ENCODE measurements at places on chromosomes 6 and 20. TPM values are rescaled to one million over a fixed set of nuclear protein-coding genes. Genes with fewer than 3 reads are reported as not detected.
A peak's percentile ranks its signal among the peaks of the same experiment; 100 is the strongest.

DNA sequence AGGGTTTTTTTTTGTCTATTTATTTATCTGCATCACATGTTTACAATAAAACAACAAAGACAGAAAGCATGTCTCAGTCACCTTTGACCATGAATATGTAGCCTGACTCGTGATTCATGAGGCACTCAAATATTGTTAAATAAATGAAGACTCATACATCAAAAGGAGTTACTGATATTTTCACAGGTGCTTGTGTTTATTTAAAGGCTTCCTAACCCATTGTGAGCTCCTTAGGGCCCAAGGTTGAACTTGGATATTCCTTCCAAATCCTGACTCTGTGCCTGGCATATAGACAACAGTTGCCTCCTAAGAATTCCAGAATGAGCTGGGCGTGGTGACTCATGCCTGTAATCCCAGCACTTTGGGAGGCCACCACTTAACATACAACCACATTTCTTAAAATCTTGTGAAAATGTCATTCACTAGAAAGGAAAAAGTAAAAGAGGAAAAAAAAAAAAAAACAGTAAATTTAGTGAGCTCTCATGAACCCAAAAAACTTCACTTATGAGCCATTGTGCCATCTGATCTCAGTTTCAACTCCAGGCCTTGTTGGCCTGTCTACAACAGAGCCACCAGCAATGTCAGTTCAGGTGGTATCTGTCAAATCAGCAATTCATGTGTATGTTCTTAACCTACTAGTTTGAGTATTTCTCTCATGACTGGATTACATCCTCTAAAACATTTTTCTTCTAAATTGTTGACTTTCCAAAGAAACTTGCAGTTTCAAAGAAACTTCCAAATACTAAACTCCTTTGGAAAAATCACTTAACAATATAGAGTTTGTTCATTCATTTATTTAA lies 162.7 kb upstream of the MARCKS start:
- DNase-seq, result no peak

GRCh38 chr6:34102099-34102656 lies 43.7 kb downstream of the GRM4 start:
- DNase-seq, result no peak

RUNX2 gene
- 4.5 TPM for total RNA-seq

CLPSL1 gene
- not detected for total RNA-seq

KCNK5 gene
- 3.0 TPM for total RNA-seq

- DNase-seq, result no peak
These were observed 368.6 kb downstream of the BTBD9 start for GRCh38 chr6:38271081-38271480.

MYH7B gene
- under 0.01 TPM for total RNA-seq

DNA sequence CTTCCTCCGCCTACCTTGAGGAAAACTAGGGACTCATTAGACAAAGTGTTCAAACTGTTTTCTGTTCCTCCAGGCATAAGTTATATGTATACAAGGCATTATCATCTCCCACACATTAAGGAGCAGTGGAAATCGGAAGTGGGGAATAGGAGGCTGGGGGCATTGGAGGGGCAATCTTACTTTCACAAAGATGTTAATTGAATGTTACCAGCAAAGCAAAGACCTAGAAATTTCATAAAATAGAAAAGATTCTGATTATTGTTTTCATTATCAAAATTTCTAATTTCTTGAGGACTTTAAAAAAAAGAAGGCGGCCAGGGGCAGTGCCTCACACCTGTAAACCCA lies 501.7 kb upstream of the JARID2 start:
- DNase-seq, result no peak

SIRPA gene
- 25.5 TPM for total RNA-seq

DNA sequence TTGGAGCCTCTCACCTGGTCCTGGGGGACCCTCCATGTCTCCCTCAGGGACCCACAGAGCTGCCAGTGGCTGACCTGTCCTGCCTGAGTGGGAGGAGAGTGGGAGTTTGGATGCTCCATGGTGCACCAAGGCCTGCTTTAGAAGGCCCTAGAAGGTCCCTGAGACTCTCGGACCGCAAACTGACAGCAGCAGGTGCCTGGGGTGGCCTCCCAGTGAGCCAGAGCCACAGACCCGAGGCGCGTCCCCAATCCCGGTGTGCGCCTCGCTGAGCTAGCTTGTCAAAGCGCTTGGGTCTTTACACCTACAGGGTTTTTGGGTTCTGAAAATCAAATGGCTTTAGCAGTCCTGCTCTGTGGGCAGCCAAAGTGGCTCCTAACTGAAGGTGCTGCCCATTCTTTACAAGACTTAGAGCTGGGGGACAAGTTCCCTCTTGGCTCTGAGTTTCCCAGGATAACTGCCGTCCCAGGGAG lies 4.9 kb downstream of the MYT1 start:
- DNase-seq, result no peak

DNA sequence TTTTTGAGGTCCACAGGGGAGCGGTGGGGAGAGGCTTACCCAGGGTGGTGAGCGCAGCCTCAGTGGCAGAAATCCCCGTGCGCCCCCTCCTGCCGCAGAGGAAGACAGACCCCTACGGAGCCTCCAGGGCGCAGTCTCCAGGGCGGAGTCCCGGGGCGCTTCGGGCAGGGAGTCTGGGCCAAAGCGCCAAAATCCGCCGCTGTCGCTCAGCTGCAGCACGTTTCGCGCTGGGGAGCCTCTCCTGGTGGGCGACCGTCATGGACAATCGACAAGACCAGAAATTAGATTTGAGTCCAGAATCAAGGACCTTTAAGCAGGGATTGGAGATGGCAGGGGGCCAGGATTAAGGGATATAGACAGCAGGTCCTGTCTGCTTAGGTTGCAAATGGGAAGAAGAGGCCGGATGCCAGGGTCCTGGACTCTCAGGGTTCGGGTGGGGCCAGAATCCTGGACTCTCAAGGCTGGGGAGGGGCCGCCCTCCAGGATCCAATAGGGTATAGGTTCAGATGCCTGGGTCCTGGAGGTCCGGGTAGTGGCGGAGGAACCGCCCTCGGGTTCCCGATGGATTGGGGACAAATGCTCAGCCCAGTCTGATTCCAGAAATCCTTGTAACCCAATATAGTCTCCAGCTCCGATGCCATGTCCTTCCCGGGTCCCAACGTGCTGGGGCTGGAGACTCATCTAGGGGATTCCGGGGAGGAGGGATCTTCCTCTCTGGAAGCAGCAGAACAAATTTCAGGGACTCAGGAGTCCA lies 7.9 kb upstream of the HLA-E start:
- DNase-seq, result no peak

DNA sequence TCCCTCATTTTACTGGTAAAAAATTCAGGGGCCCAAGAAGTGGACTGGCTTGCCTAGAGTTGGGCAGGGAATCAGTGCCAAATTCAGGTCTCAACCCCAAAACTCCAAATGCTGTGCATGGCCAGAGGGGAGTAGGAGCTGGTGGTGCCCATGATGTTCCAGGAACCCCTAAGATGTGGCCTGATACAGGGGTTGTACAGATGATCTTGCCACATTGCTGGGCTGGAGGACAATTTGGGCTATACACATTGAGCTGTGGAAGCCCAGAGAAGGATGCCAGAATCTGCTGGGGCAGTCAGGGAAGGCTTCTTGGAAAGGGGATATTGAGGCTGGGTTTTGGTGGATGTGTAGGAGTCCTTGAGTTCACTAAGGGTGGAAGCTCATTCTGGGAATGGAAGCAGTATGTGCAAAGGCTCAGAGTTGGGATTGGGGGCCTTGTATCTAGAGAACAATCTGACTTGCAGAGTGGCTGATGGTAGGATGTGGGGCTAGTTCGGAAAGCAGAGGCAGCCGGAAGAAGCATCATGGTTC lies 38.0 kb upstream of the APCDD1L start:
- DNase-seq, result peak; percentile 20

GRCh38 chr6:22019857-22020256 lies 277.0 kb downstream of the PRL start:
- DNase-seq, result no peak

ELOVL2 gene
- 0.16 TPM for total RNA-seq

GRCh38 chr6:17714177-17714576 lies 7.5 kb upstream of the NUP153 start:
- DNase-seq, result no peak

UBE2J1 gene
- total RNA-seq, result 36.7 TPM

All from sigmoid colon (tissue), 7 donors.